ENCODE measurements at places on chromosomes 4 and X.

- DNase-seq = no peak
Measured at GRCh38 chr4:130029442-130029841, 933.5 kb downstream of the C4orf33 start.

DNA sequence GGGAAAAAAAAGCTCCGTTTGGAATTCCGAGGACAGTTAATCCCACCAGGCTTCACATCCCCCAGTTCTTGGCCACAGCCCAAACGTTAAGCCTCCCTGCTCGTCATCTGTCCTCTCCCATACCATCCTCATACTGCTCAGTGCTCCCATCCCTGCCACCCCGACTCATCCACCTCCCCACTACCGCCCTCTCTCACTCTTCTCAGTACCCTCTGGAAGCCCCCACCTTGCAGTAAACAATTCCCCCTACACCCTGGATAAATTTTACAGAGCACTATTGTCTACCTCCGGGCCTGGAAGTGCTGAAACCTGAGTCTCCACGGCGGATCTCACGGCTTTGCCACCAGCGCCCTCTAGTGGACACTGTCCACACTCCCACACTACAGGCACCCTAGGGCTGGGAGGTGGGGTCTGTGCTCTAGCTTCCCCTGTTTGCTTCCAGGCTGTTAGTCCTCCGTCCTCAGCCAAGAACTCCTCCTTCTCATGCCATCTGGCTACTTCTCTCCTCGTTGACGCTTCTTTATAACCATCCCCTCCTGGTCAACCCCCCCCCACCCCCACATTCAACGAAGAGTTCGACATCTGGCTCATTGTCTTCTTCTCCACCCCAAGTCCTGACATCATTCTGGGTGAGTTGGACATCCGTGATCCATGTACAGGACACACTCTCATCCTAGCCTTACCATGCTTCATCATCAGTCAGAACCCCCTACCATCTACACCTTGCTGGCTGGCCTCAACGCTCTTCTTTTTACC lies 54.5 kb downstream of the RTL9 start:
- no peak for DNase-seq

DNA sequence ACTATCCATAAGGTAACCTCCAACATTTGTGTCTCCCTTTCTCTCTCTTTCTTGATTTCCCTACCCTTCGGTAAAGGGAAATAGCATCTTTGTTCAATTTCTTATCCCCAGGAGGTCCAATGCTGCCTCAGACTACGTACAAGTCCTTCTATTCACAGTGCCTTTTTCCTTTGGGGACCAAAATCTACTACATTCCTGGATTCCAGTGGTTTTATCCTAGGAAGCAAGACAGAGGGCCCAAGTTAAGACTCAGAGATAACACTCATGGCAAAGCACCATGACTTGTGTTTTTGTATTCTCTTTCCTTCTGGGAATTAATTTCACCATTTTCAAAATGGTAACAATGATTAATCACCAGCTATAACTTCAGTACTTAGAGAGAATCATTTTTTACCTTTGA lies 10.6 kb downstream of the G3BP2 start:
- DNase-seq = no peak

DNA sequence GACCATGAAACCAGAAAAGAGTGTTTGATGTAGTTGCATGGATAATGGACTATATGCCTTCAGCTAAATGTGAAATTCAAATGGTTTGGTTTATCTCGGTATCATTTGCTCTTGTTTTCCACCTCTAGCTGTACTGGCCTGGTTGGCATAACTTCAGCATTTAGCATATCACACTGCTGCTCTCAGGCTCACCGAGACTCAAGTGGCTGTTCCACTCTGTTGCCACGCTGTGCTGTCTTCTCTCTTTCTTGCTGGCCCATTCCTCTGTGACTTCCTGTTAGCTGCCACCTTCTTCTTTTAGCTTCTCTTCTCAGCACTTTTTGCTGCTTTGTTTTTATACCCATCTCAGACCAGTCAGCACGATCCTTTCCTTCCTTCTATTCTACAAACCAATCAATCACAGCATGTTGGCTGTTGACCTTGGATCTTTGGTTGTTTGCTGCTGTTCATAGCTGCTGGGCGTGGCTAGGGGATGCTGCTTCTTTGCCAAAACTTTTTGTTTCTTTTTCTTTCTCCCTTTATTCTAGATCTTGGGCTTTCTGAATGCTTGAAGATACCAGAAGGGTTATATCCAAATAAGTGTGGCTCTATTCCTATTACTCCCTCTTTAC lies 24.0 kb downstream of the INTS6L start:
- no peak for DNase-seq

GRCh38 chr4:25943312-25943711 lies 29.3 kb downstream of the SMIM20 start:
- no peak for DNase-seq

DNA sequence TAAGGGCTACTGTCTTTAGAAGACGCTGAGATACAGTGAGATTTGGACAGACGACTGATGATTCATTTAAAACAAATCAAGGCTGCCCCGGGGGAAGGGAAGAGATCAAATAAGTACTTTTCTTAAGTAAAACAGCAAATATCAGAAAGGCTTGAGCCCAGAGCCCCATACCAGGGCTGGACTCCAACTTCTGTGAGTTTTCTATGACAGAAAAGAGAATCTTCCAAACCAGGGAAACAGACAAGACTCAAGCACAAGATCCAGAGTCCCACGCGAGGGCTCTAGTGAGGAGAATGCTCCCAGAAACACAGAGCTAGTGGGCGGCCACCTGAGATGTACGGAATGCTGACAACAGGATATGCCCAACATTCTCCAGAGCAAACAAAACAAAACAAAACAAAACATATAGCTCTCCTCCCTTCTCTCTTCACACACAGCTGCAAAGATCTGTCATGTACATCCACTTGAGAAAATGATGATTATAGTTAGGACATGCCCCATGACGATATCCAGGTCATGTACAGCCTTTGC lies 13.1 kb downstream of the ACSL1 start:
- no peak for DNase-seq

DNA sequence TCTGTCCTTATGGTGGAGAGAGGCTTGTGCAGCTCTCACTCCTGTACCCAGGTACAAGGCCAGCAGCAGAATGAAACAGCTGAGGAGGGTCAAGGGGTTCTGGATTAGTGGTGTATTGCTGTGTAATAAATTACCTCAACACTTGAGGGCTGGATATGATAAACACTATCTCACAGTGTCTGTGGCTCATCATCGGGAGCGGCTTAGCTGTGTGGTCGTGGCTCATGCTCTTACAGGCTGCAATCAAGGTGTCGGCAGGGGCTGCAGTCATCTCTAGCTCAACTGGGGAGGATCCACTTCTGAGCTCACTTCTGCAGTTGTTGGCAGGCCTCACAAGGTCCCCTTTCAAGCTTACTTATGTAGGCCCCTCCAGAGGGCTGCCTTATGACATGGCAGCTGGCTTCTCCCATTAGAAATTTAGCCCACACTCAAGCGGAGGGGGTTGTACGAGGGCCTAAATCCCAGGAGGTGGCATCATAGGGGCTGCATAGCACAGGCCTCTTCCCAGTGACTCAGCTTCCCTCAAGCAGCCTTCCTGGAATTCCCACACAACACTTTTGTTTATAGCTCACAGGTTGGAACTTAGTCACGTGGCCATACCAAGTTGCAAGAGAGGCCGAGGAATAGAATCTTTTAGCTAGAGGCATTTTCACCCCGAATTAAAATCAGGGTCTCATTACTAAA lies 148.2 kb upstream of the RPS6KA3 start:
- DNase-seq = no peak

DNA sequence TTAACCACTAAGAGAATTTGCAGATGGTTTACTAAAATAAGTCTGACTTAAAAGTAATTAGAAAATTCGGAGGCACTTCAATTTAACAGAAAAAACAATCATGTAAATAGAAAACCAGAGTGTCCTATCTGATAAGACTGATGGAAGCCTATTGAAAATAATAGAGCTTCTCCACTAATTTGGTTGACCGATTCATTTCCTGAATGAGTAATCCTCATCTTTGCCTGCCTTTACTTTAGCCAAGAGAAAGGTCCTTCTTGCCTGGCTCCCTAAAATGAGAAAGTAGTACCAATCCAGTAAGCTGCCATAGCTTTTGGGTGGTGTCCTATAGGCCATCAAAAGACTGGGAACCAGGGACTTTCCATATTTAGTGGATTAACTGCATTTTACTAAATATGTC lies 48.4 kb downstream of the KCNIP4 start:
- no peak for DNase-seq

GRCh38 chr4:19575924-19576323 lies 675.8 kb upstream of the SLIT2 start:
- no peak for DNase-seq

- DNase-seq = no peak
Measured at GRCh38 chrX:42117318-42117717, 194.0 kb upstream of the CASK start.

- no peak for DNase-seq
Measured at GRCh38 chr4:102694791-102695190, 66.0 kb downstream of the MANBA start.

DNA sequence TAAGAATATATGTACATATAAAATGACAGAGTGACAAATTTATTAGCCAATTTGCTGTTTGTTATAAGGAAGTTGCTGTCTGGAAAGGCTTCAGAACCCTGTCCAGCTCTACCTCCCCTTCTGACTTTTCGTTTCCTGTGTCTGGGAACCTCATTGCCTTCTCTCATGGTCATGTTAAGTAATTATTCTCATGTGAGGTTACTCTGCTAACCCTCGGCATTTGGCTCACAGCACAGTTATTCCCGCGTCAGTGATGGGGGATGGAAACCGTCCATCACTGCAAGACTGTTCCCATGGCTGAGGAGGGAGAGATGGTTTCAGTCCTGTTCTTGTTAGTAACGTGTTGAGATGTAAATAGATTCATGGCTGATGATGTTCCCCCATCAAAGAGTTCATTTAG lies 11.9 kb downstream of the EDNRA start:
- DNase-seq = no peak

DNA sequence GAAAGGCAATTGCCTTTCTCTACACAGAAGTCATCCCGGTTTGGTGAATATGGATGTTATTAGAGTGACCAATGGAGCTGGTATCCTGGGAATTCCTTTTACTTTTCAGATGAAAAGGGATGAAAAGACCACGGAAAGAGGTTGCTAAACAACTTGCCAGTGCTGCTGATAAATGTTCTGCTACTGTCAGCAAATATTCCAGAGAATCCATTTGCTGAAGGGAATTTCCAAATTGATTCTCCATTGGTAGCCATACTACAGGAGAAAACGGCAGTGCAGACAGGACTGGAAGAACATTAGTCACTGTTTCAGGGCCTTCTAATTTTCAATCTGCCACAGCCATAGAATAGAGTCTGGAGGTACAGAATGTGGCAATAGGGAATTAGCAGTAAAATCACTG lies 451.5 kb downstream of the PCDH11X start:
- no peak for DNase-seq
